A549 treated with CORT108297 at 1 μM for 4 hours (cell line): ENCODE measurements at places on chromosomes 1 and 21. TPM values are rescaled to one million over a fixed set of nuclear protein-coding genes. Genes with fewer than 3 reads are reported as not detected.

Gene B3GALNT2
- total RNA-seq = 14.4 to 19.2 TPM (median 17.5 TPM) in 5 replicates

Gene PRDM16
- 0.05 to 0.32 TPM (median 0.14 TPM) in 5 replicates for total RNA-seq

Gene TFB2M
- total RNA-seq = 36.6 to 45.4 TPM (median 37.8 TPM) in 5 replicates

Gene TMCO2
- total RNA-seq = not detected in 5 replicates

Gene CYYR1
- not detected in 5 replicates for total RNA-seq

Gene KRTAP19-3
- total RNA-seq = not detected in 5 replicates

Gene PTGFR
- total RNA-seq = not detected in 5 replicates

Gene KIF17
- 1.1 to 1.6 TPM (median 1.5 TPM) in 5 replicates for total RNA-seq

Gene CLIC6
- total RNA-seq = 0.03 to 0.07 TPM (median 0.05 TPM) in 5 replicates

Gene CHRM3
- 0.02 to 0.22 TPM (median 0.14 TPM) in 4 of 5 replicates, not detected in the other for total RNA-seq

Gene AIM2
- total RNA-seq = not detected in 5 replicates

Gene SLC44A5
- total RNA-seq = 0.02 to 0.17 TPM (median 0.06 TPM) in 5 replicates

Gene RNU1-2
- total RNA-seq = 11.7 TPM in 1 of 5 replicates, not detected in the others

Gene LY9
- 0.06 to 0.10 TPM (median 0.08 TPM) in 5 replicates for total RNA-seq

Gene LHX4
- total RNA-seq = 0.36 to 0.62 TPM (median 0.46 TPM) in 5 replicates

Gene CRYAA
- 0.18 TPM in 1 of 5 replicates, not detected in the others for total RNA-seq

Gene AIRE
- total RNA-seq = not detected in 5 replicates

Gene CBS
- 11.0 to 13.7 TPM (median 12.3 TPM) in 5 replicates for total RNA-seq

Gene LCE1C
- not detected in 5 replicates for total RNA-seq

Gene CFHR4
- not detected in 5 replicates for total RNA-seq

Gene RAD54L
- 9.9 to 12.3 TPM (median 11.8 TPM) in 5 replicates for total RNA-seq

Gene CELA2B
- total RNA-seq = 0.29 TPM in 1 of 5 replicates, not detected in the others

Gene USH2A
- total RNA-seq = not detected in 5 replicates

Gene TDRD5
- total RNA-seq = 0.03 to 0.06 TPM (median 0.05 TPM) in 4 of 5 replicates, not detected in the other

Gene FAM72C
- 4.3 to 7.1 TPM (median 5.5 TPM) in 5 replicates for total RNA-seq

Gene TMEM39B
- 8.7 to 14.1 TPM (median 12.9 TPM) in 5 replicates for total RNA-seq

Gene PGBD5
- total RNA-seq = 0.65 to 0.85 TPM (median 0.70 TPM) in 5 replicates

Gene FCGR1A
- total RNA-seq = not detected in 5 replicates

Gene GBP2
- total RNA-seq = 0.52 to 1.0 TPM (median 0.85 TPM) in 5 replicates

Gene NECTIN4
- 1.6 to 1.9 TPM (median 1.8 TPM) in 5 replicates for total RNA-seq

Gene NUAK2
- 28.8 to 35.2 TPM (median 32.9 TPM) in 5 replicates for total RNA-seq

Gene DUSP10
- 2.6 to 3.7 TPM (median 3.3 TPM) in 5 replicates for total RNA-seq

Gene OLIG1
- total RNA-seq = not detected in 5 replicates

Gene CRNN
- not detected in 5 replicates for total RNA-seq

Gene MRPS15
- total RNA-seq = 72.0 to 87.4 TPM (median 81.7 TPM) in 5 replicates

Gene LRRC39
- 0.07 to 0.15 TPM (median 0.11 TPM) in 4 of 5 replicates, not detected in the other for total RNA-seq

Gene TTC34
- total RNA-seq = 0.02 to 0.06 TPM (median 0.04 TPM) in 5 replicates

Gene OR2G2
- not detected in 5 replicates for total RNA-seq

Gene MUTYH
- total RNA-seq = 7.4 to 11.7 TPM (median 9.9 TPM) in 5 replicates

Gene FMO3
- not detected in 5 replicates for total RNA-seq

Gene C1orf56
- 5.8 to 8.9 TPM (median 7.1 TPM) in 5 replicates for total RNA-seq

Gene DCDC2B
- total RNA-seq = not detected in 5 replicates

Gene ATP1A2
- total RNA-seq = 0.03 to 0.20 TPM (median 0.07 TPM) in 4 of 5 replicates, not detected in the other

Gene C8B
- total RNA-seq = not detected in 5 replicates

Gene CHIA
- not detected in 5 replicates for total RNA-seq

Gene DNAH14
- total RNA-seq = 14.2 to 18.7 TPM (median 15.2 TPM) in 5 replicates

Gene SPRR3
- total RNA-seq = not detected in 5 replicates

Gene PEX19
- 20.8 to 27.6 TPM (median 23.3 TPM) in 5 replicates for total RNA-seq

Gene SLC25A24
- total RNA-seq = 22.6 to 33.7 TPM (median 29.4 TPM) in 5 replicates
